ENCODE measurements at places on chromosomes 16 and 17. TPM values are rescaled to one million over a fixed set of nuclear protein-coding genes. Genes with fewer than 3 reads are reported as not detected.
A peak's percentile ranks its signal among the peaks of the same experiment; 100 is the strongest.

- no peak for DNase-seq
Observed at GRCh38 chr17:8884336-8884990, 17.0 kb upstream of the PIK3R6 start.

The PKMYT1 gene
- total RNA-seq: 144 TPM

The OR1A1 gene
- total RNA-seq: not detected

DNA sequence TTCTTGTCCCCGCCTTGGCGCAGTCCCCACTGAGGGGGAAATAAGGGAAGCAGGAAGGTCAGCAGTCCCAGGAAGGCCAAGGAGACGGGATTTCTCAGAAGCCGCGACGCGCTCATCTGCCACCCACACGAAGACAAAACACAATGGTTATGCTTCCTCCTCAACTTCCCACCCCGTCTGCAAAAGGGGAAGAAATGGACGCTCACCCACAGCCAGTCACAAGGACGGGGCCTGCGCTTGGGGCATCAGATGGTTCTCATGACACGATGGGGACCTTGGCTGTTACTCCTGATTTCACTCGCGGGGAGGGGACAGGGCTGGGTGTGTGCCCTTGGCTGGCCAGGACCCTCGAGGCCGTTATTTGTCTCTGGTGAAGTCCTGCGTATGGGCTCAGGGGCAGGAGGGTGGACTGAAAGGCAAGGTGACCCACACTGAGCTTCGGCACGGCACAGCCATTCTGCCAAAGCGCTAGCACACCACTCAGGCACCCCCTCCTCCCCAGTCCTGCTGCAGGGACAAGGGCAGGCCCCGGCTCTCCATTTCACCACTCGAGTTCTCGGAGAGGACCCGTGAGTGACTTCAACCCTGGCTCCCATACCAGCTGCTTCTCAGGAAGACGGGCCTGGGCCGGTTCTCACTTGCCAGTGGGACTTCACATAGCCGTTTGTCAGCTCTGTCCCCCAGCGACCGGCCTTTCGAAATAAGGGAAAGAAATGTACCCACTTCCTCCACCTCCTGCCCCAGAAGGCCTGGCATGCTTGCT is 84.5 kb downstream of the ABR start:
- no peak for DNase-seq

DNA sequence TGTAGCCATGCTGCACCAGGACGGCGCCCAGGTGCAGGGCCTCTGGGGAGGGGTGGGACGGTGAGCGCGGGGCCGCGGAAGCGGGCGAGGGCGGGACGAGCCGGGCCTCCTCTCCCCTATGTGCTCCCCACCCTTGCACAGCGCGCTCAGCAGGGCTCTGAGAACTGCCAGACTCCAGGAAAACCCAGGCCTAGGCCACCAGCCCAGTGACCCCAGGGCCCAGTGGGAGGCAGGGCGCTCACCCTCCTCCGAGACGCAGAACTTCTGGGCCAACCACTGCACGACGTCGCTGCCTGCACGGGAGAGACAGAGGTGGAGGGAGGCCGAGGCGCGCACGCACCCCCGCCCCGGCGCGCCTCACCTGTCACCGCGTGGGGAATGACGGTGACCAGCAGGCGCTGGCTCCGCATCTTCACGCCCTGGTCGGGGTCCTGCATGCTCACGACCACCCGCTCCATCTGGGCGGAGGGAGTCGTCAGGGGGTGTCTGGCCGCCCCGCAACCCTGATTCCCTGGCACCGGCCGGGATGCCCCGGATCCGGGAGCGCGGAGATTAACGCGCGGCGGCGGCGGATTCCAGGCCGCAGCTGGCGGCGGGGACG is 603 bp downstream of the RGS11 start:
- DNase-seq: no peak

- DNase-seq: no peak
Observed at GRCh38 chr17:36611345-36612072, 10.1 kb downstream of the MRM1 start.

GRCh38 chr17:57735230-57735629 is 9.9 kb downstream of the CCDC182 start:
- DNase-seq: no peak

- no peak for DNase-seq
Observed at GRCh38 chr17:40474419-40475002, 26.9 kb downstream of the TNS4 start.

GRCh38 chr17:78040440-78041385 is 82.2 kb downstream of the TNRC6C start:
- peak; percentile 33 for DNase-seq

GRCh38 chr17:36884495-36885152 is 52.7 kb upstream of the LHX1 start:
- no peak for DNase-seq

DNA sequence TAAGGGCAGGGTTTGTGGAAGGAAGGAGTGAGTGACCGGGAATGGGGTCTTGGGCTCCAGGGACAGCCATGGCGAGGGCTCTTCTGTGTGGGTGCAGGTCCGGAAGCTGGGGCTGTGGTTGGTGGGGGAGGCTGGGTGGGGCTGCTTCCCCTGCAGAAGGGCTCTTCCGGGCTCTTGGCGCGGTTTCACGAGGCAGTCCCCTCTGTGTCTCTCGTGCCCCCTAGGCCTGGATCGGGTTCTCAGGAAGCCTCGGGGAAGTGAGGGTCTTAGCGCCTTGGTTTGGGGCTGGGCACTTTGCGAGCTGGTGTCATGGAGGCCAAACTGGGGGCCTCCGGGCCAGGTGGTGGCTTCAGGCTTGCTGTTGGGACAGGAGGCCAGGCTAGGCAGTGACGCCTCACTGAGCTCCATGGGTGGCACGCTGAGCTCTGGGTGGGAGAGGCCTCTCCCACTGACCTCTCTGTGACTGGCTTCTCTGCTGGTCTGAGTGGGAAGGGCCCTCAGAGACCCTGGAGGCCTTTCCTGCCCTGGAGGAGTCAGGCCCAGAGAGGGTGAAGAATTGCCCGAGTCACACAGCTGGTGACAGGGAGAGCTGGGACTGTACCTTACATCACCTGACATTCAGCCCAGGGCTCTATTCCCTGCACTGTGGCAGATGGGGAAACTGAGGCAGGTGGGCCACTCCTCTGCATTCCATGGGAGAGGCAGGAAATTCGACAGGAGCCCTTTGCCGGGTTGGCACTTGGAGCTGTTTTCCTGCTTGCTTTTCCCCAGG is 8.2 kb downstream of the ADCY7 start:
- DNase-seq: peak; percentile 75

GRCh38 chr16:47604306-47604705 is 143.2 kb downstream of the PHKB start:
- no peak for DNase-seq

DNA sequence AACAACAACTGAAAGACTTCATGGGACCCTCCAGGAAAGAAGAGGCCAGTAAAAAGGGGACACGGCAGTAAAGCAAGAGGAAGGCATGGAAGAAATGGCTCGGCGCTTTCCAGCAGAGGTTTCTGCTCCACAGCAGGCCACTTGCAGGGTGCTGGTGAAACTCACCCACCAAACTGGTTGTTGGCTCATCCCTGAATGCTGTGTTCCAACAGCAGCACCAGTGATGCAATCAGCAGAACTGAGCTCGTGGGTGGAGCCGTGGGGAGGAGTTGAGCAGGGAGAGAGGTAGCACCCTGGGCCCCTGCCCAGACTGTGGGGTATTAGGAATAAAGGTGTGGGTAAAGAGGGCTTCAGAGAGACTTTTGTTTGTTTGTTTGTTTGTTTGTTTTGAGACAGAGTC is 62.8 kb upstream of the ADCY9 start:
- DNase-seq: no peak

GRCh38 chr16:3188925-3189825 is 1.2 kb downstream of the OR1F1 start:
- DNase-seq: peak; percentile 63

The NPIPA3 gene
- 3.7 TPM for total RNA-seq

DNA sequence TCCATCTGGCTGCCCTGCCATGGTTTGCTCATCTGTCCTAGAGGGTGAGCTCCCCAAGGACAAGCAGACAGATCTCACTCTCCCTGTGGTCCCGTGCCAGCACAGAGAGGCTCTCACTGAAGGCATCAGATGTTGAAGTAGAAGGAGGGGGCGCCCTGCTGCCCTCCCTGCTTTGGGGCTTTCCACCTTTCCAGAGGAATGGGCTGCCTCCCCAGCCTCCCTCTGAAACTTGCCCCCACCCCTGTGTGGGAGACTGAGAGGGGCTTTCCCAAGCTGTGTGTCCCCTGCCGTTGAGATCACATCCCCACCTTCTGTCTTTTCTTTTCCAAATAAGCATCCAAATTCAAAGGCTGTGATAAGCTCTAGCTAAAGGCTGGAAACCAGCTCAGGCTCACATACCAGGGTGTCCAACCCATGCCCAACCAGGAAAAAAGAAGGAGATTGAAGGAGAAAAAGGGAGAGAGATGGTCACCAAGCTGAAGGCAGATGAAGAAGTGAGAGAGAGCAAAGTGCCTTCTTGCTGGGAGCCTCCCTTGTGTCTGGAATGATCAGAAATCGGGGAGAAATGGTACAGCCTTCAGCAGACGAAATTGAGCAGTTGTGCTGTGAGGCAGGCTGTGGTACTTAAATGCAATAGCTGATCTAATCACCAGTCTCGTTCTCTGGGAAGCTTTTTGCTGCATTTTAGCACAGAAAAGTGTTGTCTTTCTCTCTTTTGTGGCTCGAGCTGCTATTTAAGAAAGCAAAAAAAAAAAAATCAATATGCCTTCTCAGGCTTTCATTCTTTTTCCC is 145.9 kb upstream of the LHX1 start:
- no peak for DNase-seq

The CCL4L2 gene
- total RNA-seq: 1.2 TPM

Measured in activated CD8-positive, alpha-beta T cell treated with anti-CD3 and anti-CD28 coated beads, Interleukin-2, amount 10 ng/mL, durations not matched to agents 7 days and 5 days (primary cell).